LoVo (cell line): ENCODE measurements at places on chromosomes 2 and 18.

DNA sequence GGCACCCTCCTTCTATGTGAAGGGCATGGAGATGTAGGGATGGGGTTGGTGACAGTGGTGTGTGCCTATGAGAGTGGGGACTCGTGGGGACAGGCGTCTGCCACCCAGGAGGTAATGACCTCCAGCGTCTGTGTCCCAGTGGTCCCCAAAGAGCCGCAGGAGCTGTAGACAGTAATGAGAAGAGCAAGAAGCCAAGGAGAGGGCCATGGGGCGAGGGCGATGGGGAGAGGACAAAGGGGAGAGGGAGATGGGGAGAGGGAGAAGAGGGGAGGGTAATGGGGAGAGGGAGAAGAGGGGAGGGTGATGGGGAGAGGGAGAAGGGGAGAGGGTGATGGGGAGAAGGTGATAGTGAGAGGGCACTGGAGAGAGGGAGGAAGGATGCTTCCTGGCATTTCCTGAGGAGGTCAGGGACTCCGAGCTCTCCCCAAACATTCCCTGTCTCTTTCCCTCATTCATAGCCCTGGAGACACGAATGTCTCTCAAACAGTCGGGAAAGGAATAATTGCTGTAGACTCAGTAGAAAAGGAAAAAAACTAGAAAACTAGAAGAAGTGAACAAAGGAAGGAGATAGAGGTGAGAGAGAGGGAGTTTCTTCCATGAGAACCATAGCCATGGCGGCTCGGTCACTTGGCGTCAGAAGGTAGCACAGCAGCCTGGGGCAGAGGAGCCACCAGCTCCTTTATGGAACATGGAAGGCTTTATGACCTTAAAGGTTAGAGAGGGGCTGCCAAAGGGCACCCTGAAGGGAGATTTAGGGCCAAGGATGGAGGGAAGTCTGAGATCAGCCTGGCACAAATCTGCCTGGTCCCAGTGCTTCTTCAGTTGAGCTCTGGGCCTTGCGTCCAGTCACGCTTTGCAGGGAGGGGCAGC lies 39.5 kb downstream of the PSD4 start:
- DNase-seq: no peak

DNA sequence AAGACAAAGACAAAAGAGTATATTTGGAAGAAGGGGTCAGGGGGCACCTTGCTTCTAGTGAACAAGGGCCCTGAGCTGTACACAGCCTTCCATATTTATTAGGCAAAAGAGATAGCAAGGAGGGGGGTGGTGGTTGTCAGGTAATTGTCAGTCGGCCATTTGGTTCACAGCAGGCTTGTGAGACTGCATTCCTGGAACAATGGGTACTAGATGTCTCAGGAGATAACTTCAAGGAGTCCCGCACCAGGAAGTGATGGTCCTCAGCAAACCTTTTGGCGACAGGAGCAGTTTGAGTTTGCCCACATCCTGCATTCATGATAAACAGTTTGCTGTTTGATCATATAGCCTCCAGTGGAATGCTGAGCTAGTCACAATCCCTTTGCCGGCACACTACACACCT lies 376.4 kb upstream of the RAB12 start:
- DNase-seq: no peak

- DNase-seq: no peak
Measured at GRCh38 chr18:26057344-26057773, 33.1 kb downstream of the SS18 start.

- DNase-seq: no peak
Measured at GRCh38 chr2:20211860-20212458, 13.0 kb downstream of the SDC1 start.

DNA sequence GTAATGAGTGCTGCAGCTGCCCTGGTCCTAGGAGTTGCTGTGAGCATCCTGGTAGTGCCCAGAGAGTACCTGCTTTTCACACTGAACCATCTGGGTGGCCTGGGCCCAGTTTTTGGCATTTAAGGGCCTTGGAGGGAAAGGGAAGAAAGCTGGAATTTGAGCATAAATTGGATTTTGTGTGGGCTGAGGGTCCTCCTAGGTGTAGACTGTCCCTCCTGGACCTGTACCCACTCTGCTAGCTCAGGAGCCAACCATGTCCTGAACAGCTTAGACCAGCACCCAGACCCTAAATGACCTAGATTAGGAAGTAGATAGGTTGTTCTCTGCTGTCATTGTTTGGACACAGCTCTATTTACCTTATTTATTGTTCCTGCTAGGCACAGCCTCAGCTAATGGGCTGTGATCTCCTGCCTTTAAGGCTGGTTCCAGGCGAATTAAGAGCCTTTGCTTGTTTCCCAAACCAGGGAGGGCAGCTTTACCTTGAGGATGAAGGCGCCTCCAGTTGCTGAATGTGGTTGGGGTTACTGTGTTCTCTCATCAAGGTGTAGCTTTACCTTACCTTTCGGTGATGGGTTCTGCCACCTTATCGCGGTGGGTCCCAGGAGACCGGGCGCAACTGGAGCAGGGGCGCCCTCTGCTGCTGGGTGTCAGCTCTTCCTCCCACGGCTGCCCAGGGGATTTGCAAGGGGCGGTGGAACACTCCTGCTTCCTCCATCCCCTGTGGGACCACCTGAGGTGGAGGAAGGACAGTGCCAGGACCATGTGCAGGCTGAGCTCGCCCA lies 34.4 kb downstream of the ITGA6 start:
- DNase-seq: no peak

DNA sequence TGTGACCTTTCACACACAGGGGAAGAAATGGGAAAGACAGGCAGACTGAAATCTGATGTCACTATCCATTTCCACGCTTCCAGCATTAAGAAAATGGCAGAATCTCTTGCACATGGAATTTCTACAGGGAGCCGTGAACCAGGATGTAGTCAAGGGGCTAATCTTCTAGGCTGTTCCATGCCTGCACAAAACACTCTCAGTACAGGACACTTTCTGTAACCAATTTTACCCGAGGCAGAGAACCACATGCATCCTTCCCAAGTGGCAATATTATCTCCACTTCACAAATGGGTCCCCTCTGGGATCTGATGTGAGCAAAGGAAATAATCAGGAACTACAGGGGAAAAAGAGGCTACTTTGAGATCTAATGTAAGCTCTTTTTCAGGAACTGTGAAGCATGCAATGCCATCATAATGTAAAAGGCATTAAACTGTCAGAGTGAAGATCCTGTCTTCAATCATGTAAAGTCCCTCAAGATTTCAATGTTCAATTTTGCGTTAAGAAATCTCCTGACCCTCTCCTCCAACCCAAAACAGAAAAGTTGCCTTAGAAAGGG lies 236.9 kb downstream of the RBM43 start:
- no peak for DNase-seq

DNA sequence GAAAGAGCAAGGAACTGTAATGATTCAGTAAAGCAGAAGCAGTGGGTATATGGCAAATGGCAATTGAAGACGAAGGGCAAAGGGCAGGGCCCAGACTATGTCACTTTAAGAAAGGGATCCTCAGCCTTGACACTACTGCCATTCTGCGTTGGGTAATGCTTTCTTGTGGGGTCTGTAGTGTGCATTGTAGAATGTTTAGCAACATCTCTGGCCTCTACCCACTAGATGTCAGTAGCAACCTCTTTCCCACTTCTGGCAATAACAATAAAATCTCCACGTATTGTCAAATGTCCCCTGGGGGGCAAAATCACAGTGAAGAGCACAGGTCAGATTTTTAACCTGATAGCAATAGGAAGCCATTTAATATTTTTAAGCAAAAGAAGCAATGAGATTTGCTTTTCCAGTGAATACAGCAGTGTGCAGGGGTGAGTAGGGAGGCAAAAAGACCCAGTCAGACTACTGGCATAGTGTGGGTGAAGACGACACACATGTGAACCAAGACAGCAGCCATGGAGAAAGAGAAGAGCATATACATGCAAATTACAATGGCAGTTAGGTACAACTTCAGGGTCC lies 209.5 kb downstream of the DYM start:
- DNase-seq: no peak

- DNase-seq: no peak
Measured at GRCh38 chr2:107411267-107411666, 415.4 kb upstream of the RGPD4 start.

DNA sequence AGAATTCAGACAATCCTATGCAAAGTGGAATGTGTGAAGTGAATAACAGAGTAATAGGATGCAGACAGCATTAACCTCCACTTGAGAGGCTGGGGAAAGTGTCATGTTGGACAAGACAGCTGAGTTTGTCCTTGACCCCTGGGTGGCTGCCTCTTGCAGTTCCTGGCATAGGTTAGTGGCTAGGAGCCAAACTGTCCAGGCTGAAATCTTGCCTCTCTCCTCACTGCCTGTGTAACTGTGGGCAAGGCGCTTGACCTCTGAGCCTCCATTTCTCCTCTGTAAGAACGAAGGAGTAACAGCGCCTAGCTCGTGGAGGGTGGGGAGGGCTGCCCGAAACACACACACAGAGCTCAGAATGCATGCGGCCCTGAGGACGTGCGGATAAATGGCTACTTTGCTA lies 34.8 kb upstream of the LDLRAD4 start:
- no peak for DNase-seq

- DNase-seq: no peak
Measured at GRCh38 chr2:88942798-88943197, 251.3 kb downstream of the RPIA start.

DNA sequence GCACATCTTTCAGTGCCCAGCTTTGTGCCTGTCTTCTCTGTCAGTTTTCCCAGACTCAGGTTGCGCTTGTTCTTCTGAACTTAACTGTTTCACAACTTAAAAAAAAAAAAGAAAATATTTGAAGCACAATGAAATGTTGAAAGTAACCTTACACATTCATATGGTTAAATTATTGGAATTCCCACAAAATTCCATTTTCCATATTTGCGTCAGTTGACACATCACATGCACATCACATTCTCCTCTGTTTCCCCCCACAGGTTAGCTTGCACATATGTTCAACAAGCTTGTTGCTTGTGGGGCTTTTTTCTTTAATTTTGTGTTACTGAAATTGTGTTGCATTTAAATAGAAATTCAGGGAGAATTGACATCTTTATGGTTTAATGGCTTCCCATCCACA lies 8.3 kb downstream of the MYO1B start:
- DNase-seq: no peak

DNA sequence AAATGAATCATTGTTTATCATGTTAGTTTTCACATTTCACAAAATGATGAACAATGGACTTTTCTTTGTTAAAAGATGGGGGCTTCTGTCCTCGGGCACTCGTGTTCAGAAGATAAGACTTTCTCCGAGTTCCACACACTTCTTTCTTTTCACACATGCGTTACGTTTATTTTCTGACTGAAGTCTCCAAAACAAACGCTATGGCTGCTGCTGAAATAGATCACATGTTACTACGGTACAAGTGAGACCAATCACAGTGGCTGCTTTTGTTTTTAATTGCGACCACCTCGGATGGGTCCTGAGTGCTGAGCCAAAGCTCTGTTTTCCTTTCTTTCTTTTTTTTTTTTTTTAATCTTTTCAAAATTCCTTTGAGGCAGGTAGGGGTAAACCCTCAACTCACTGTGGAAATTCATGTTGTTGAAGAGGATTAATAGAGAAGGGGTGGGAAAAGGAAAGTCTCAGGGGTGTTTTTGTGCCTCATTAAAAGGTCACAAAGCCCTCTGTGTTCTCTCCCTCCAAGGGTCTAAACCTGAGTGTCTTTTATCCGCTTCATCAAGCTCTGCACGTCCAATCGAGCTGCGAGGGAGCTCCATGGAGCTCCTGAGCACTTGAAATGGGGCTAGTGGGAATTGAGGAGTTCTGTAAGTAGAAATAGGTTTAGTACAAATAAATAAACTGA lies 48.2 kb downstream of the ARL4C start:
- no peak for DNase-seq

- no peak for DNase-seq
Measured at GRCh38 chr2:29611850-29612249, 309.5 kb downstream of the ALK start.

GRCh38 chr2:131419441-131419840 lies 55.5 kb upstream of the RAB6D start:
- no peak for DNase-seq

- DNase-seq: no peak
Measured at GRCh38 chr18:3931542-3932112, 481.7 kb downstream of the TGIF1 start.

DNA sequence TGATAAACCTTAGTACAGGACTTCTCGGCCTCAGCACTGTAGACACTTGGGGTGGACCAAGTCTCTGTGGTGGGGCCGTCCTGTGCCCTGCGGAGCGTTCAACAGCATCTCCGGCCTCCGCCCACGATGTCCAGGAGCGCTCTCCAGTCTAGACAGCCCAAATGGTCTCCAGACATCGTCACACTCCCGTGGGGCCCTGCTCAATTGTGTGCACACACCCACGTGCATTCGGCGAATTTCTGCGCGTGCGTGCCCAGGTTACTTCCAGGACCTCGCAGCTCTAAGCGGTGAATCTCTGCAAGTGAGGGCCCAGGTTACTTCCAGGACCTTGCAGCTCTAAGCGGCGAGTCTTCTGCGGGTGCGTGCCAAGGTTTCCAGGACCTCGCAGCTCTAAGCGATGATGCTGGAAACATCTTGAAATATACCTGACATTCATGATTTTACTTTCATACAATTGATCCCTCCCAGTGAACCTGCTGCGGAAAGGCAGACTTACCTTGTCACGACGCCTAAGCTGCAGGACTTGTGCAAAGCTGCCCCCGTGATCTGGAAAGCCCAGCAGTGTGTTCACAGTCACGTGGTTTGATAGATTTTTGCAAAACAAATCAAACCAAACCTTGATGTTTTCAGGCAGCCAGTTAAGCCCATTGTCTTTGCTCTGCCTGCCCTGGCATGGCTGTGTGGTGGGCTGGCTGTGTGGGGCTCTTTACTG lies 16.1 kb upstream of the OTOS start:
- no peak for DNase-seq

- no peak for DNase-seq
Measured at GRCh38 chr2:176468457-176469113, 199.3 kb downstream of the MTX2 start.

DNA sequence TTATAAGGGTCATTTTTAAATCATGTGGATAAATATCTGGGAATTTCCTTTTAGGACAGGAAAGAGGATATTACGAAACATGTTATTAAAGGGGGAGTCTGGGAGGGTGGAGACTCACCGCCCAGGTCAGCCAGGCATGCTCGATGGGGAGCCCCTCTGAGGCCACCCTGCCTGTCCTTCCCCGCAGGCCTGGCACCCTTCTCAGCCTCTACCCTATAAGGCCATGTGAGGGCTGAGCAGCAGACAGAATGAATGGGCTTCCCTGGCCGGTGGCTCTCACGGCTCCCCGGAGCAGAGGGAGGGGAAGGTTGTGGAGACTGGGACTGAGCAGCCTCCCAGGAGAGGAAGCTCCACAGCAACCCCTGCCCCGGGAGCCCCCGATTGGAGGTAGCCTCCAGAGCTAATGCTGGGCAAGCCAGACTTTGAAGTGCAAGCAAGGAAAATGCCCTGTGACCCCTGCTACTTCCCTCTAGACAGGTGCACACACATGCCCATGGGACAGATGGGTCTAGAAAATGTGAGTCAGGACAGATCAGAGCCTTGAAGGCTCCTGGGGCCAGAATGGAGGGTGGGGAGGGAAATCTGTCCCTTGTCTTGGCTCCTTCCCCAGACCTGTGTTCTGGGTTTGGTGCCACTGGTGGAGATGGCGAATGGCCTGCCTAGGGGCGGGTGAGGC lies 13.2 kb upstream of the ARMC9 start:
- DNase-seq: no peak
